NCI-H510A (cell line): ENCODE measurements at places on chromosomes 11 and 22.

DNA sequence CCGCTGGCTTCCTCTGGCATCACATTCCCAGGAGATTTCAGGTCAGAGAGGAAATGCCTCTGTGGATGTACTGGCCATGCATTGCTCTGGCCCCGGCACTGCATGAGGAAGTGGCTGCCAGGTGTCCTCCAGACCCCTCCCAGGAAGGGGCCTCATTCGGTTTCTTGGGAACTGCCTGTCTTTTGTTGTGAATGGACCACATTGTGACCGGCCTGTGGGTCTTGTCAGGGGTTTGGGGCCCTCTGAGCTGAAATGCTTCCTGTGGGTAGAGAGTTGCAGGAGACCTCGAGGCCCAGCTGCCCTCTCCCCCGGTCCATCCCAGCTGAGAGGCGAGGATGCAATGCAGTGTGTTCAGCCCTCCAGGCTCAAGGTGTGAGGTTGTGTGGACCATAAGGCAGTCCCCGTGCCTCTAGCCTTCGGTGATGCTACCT lies 18.8 kb upstream of the ST3GAL4 start:
- DNase-seq = no peak

GRCh38 chr11:11988099-11988651 lies 20.3 kb downstream of the DKK3 start:
- no peak for DNase-seq

- no peak for DNase-seq
Observed at GRCh38 chr22:25219948-25220442, 556 bp downstream of the CRYBB2 start.

DNA sequence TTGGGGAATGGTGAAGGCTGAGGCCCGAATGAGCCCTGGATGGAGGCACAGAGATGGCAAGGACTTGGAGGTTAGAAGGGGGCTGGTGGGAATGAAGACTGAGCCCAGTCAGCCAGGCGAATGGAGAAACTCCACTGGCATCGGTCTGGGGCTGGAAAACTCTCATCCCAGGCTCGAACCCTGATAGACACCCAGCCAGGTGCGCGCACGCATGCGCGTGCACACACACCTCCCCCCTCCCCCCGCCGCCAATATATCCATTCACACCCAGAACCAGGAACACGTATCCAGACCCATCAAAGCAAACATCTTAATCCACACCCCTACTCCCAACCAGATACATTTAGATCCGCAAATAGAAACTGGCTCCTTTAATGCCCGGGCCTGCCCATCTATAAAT lies 139.3 kb downstream of the CEP164 start:
- DNase-seq = no peak

DNA sequence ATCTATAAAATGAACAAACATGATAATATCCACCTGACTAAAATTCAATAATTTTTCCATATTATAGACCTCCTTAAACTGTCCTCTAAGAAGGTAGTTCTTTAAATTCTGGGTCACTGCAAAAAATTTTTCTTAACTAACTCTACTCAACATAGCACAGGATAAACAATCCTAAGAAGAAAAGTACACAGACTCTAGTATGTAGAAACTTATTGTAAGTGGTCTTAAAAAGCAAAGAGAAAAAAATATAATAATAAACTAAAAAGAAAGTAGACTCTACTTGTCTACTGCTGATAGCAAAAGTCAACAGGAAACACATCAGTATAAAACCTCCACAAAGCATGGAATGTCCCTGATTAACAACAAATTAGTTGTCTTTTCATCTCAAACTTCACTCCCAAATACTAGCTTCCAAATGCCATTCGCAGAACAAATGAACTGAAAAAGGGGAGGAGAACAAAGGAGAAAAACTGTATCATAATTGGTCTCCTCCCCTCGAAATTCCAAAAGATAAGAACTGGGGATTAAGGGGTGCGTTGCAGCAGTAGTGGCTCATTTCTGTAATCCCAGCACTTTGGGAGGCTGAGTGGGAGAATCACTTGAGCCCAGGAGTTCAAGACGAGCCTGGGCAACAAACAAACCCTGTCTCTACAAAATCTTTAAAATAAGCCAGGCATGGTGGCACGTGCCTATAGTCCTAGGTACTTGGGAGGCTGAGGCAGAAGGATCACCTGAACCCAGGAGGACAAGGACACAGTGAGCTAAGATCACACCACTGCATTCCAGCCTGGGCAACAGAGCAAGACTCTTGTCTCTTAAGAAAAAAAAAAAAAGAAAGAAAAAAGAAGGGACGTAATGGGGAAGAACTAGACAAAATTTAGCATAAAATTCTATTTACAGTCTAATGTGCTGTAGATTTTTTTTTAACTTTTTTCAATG lies 6.5 kb downstream of the FCHSD2 start:
- DNase-seq = no peak

DNA sequence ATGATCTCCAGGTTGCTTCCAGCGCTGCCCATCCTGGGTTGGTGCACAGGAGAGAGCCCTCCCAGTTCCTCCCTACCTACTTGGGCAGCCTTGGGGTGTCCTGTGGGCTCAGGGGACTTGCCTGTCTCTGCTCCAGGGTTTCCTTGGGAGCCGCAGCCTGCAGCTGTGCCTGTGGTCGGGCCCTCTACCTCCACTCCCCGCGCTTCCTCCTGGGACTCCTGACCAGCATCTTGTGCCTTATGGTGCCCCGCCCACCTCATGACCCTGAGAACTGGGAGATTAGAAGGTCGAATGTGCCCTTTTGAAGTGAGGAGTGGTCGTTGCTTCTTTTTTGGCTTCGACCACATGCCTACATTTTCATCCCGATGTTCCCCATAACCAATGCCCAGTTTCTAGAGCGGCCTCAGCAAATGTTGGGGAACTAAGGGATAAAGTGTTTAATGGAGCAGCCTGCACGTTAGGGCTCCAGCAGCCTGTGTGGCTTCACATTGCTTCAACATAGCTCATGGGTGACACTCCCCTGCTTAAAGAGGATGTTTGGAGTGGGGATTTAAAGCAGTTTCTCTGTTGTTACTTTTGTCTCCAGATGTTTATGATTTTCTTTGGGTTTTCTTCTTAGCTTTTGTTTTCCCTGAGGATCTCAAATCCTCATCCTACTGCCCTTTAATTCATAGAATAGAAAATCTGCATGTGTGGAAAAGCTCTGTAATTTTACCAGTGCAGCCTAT lies 248.8 kb downstream of the TBC1D22A start:
- DNase-seq = no peak

DNA sequence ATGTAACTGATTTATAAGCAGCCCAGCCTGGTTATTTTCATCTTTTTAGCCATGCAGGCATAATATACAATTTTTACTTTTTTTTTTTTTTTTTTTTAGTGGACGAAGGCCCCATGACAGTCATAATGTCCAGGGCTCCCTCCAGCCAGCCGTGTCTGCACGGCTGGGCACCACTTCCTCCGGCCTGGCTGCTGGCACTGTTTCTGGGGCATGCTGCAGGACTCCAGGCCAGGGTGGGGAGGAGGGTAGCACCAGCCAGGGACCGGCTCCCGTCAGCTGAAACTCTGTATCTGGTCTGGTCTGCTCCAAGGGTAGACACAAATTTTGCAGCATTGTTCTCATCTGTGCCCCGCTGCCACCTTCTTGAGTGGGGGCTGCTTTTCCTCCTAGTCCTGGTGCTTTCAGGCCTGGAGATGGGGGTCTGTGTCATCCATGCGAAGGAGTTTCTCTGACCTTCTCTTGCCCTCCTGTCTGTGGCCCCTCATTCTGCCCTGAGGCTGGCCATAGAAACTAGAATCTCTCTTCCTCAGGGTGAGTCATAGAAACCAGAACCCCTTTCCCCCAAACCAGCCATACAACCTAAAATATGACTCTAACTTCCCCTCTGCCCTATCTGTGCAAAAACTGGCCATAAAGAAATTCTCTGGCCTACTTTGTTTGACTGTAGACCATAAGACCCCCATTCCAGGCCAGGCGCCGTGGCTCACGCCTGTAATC lies 9.2 kb upstream of the RRP7A start:
- DNase-seq = no peak

DNA sequence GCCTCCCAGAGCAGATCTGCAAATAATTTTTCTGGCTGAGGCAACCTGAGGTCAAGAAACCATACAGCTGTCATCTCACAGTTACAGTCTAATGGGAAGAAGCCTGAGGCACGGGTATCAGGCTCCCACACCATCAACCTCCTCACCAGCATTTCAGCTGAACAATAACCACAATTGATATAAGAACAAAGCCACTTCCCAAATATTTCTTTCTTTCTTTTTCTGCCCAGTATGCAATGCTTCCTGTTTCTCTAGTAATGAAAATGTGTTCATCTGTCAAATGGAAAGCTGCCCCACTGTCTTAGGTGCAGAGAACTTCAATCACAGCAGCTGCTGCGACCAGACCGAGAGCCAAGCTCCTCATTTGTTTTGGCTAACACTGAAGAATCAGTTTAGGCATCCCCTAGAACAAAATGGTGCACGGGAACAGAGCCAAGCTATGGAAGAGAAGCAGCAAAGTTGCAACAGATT lies 108.4 kb downstream of the BLID start:
- DNase-seq = no peak

- no peak for DNase-seq
Observed at GRCh38 chr11:119536801-119537200, 113.8 kb upstream of the THY1 start.

DNA sequence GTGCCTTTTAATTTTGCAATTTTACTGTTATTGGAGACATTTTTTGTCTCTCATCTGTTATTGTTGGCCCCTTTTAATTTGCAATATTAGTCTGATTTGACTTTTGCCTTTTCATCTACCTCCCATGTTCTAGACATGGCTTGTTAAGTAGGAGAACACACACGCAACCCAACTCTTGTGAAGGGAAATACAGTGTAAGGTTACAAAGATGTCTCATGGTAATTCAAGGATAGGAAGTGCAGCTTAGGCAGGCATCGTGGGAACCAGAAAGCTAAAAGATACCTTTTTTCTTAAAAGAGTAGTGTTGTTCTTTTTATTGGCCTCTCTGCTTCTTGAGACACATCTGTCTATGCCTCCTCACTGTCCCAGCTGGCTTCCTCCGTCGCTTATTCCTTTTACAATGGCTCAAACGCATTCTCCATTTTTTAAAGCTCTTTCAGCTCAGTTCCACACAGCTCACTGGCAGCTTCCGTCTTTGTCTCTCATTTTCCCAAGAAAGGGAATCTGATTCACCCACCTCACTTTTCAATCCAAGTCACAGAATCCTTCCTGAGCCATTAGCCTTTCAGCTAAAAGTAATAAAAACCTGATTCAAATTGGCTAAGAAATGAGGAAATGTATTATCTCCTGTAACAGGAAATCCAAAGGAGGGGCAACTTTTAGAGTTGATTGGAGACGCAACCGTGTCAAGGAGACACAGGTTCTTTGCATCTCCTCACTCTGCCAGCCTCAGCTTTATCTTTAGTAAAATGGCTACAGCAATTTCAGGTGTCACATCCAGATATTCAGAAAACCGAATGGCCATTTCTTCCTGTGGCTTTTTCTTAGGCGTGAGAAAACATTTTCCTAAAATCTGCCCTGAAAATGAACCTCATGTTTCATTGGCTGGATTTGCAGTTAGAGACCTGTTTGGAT lies 57.2 kb downstream of the SIK2 start:
- DNase-seq = no peak

- DNase-seq = no peak
Observed at GRCh38 chr22:36211237-36211861, 9.7 kb upstream of the APOL4 start.

DNA sequence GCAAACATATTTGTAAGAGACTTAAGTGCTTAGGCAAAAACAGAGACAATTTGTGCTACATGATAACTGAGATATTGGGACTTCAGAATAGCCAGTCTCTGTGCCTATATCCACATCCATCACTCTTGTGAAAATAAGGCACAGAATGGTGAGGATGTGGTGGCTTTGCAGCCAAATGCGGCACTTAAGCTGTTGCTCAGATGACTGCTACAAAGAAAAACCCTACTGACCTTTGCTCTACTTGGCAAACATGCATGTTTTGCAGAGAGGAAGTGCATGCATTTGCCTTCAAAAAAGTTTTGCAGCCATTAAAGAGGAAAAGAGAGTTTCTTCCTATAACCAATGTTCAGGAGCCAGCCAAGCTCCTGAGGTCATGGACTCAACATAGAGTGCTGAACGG lies 675.0 kb upstream of the KIRREL3 start:
- DNase-seq = no peak

DNA sequence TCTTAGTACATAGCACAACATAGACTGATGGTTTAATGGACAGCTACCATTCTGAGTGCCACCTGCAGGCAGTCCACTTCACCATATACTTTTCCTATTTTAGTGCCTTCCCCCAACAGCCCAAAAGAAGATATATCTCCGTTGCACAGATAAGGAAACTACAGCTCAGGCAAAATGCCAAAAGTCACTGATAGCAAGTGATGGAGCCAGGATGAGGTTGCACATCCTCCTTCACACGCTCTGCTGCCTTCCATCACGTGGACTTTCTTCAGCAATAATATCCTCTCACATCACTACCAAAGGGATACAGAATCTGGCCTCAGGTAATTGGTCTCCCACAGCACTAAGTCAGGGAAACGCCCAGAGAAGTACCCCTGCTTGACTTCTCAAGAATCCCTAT lies 7.5 kb downstream of the TCF20 start:
- no peak for DNase-seq

- DNase-seq = no peak
Observed at GRCh38 chr22:25136953-25137576, 62.6 kb upstream of the CRYBB3 start.

- no peak for DNase-seq
Observed at GRCh38 chr11:34609850-34610249, 11.0 kb upstream of the EHF start.

DNA sequence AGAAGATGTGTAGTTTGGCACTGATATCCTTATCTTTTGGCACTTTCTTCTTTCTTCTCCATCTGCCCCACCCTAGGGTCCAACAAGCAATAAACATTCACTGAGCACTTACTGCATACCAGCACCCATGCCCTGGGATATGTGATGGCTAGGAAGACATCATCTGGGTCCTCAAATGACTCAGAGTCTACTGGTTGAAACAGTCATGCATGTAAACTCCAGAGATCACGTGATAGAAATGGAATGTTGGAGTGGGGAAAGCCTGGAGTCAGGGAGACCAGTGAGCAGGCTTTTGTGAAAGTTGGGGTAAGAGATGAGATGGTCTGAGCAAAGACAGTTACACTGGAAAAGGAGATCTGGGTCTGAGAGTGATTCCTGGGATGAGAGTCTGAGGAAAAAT lies 724.9 kb upstream of the TENM4 start:
- DNase-seq = no peak

DNA sequence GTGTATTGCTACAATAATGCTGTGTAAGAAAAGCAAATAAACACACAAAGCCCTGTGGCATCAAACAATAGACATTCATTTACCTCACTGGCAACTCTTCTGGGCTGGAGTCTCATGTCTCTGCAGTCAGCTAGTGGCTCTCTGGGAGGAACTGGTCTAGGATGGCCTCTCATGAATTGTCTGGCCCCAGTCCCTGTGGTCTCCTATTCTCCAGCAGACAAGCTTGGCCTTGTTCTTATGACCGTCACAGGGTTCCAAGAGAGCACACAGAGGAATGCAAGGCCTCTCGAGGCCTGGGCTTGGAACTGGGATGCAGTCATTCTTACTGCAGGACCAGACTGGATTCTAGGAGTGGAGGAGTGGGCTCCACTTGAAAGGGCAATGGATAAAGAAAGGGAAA lies 141.2 kb upstream of the NTM start:
- no peak for DNase-seq

- DNase-seq = peak; percentile 39
Observed at GRCh38 chr22:21726650-21727049, 8.9 kb downstream of the YPEL1 start.
